Renal pelvis (tissue), 12 donors: ENCODE measurements at places on chromosomes 5 and 9. TPM values are rescaled to one million over a fixed set of nuclear protein-coding genes. Genes with fewer than 3 reads are reported as not detected.

GRCh38 chr9:116453785-116454184 is 233.3 kb upstream of the TRIM32 start:
- DNase-seq: no peak

- DNase-seq: no peak
Observed at GRCh38 chr5:78102500-78102899, 192.0 kb downstream of the AP3B1 start.

DNA sequence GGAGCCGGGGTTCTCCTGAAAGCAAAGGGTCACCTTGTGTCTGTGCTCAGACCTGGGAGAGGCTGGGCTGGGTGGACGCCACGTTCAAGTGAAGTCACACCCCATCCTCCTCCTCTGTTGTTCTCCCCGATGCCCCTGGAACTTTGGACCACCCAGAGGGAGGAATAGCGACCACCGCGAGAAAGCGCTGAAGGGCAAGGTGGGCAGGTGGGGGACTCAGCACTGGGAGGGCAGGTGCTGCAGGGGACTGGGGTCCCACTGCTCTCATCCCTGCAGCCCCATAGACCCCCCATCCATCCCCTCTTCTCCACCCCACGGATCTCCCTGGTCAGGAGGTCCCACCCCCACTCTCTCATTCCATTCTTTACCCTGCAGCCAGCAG is 48.8 kb upstream of the COL5A1 start:
- DNase-seq: no peak

DNA sequence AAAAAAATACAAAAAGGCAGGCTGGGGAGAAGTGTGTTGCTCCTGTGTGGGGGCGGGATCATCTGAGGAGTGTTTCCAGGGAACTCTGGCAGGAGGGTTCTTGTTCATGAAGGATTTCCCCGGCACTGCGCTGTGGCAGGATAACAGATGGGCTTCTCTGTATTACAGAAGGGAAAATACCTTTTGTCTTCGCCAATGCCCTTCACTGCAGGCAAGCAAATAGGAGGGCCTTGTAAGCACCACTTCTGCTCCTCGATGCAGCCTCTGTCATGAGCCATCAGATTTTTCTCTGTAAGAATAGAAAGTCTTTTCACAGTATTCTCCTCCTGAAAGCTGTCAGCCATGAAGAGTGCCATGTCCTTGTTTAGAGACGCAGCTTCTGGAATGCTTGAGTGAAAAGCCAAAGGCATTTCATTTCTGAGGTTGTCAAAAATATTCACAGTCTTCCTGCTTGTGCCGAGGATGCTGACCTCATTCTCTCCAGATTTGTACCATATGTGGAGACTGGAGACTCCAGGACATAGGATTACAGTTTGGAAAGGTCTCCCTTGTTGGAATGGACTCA is 294.0 kb downstream of the YTHDC2 start:
- no peak for DNase-seq

- DNase-seq: no peak
Observed at GRCh38 chr5:132370971-132371602, 1.6 kb downstream of the SLC22A5 start.

GRCh38 chr5:150762211-150762610 is 3.4 kb upstream of the DCTN4 start:
- DNase-seq: no peak

The INSL6 gene
- 0.38 TPM for polyA plus RNA-seq

- no peak for DNase-seq
Observed at GRCh38 chr5:96054311-96055030, 92.8 kb upstream of the ELL2 start.

The FGFR4 gene
- 87.4 TPM for polyA plus RNA-seq

The CCL21 gene
- polyA plus RNA-seq: 50.9 TPM

GRCh38 chr9:94922098-94922607 is 195.7 kb downstream of the AOPEP start:
- no peak for DNase-seq

The NUTM2F gene
- polyA plus RNA-seq: not detected

- no peak for DNase-seq
Observed at GRCh38 chr9:16387382-16387781, 483.1 kb downstream of the BNC2 start.

DNA sequence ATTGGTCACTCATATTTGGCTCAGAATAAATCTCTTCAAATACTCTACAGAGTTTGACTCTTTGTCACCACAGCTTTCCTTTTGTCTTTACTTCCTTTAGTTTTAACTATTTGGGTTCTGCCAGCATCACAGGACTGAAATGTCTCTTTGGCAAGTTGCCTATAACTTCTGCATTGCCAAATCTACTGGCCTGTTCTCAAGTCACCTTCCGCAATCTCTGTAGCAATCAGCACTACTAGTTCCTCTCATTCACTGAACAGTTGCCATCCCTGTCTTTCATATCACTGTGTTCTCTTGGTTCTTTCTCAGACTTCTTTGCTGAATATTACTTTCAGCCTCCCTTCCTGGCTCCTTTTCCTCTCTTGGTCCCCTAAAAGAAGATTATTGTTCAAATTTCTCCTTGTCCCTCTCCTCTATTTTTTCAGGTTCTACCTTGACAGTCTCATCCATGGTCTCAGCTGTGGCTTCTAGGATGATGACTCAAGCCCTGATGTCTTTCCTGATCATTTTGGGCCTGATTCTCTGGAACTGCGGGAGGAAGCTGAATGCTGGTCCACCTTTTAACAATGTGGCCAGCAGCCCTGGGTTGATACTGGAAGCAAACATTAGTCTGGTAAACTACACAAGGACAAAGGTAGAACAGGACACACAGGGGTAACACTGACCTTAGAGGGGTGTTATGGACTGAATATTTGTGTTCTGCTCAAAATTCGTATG is 44.0 kb upstream of the LIFR start:
- DNase-seq: no peak

GRCh38 chr9:13122756-13123369 is 156.6 kb downstream of the MPDZ start:
- DNase-seq: no peak

GRCh38 chr5:172906888-172907287 is 52.3 kb upstream of the RPL26L1 start:
- no peak for DNase-seq

The ANKRD31 gene
- polyA plus RNA-seq: 0.66 TPM

DNA sequence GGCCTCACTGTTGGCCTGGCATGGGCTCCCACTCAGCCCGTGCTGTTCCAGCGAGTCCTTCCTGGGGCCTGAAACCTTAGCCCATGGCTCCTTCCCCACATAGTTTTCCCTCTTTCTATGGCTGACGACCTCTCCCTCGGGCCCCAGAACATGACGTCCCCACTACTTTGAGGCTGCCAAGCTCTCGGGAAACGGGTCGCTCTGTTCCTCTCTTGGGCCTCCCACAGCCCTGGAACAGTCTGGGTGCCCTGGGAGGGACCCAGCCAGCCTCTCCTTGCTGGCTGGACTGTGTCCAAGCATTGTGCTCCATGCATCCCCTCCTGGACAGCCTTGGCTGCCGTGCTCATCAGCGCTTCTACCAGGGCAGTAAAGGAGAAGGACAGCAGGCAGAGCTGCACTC is 118.3 kb downstream of the SYK start:
- DNase-seq: no peak

GRCh38 chr9:23015557-23015956 is 568.9 kb downstream of the DMRTA1 start:
- no peak for DNase-seq

The TMEM174 gene
- 15.7 TPM for polyA plus RNA-seq

GRCh38 chr5:66142417-66142816 is 1.7 kb upstream of the SREK1 start:
- no peak for DNase-seq

- no peak for DNase-seq
Observed at GRCh38 chr5:40374853-40375252, 304.9 kb upstream of the PTGER4 start.

The C5orf46 gene
- not detected for polyA plus RNA-seq

GRCh38 chr9:101693546-101694336 is 44.7 kb downstream of the GRIN3A start:
- no peak for DNase-seq

GRCh38 chr5:169971780-169972179 is 8.5 kb downstream of the INSYN2B start:
- DNase-seq: no peak

GRCh38 chr5:34913072-34913471 is 2.2 kb downstream of the RAD1 start:
- no peak for DNase-seq

DNA sequence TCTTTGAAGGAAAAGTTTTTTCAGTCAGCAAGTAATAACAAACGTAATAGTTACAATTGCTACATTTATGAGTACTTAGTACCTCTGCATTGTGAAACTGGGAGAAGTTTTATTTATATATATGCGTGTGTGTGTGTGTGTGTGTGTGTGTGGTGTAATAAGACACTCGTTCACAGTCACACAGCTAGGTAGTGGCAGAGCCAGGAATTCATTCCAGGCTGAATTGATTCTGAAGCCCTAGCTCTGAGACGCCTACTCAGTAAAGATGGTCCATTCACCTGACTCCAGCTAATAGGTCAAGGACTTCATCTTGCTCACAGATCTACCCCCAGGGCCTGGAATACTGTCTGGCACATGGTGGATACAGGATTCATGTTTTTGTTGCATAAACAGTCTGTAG is 13.6 kb upstream of the CAST start:
- no peak for DNase-seq

The LRRC70 gene
- polyA plus RNA-seq: 5.1 TPM

- DNase-seq: no peak
Observed at GRCh38 chr9:4923580-4924544, 61.2 kb upstream of the JAK2 start.

- DNase-seq: no peak
Observed at GRCh38 chr9:70165006-70165602, 93.7 kb upstream of the SMC5 start.

- no peak for DNase-seq
Observed at GRCh38 chr9:99873531-99873930, 32.9 kb upstream of the STX17 start.

GRCh38 chr9:126546036-126546435 is 67.7 kb upstream of the LMX1B start:
- no peak for DNase-seq

GRCh38 chr9:97508852-97509251 is 7.4 kb downstream of the TMOD1 start:
- no peak for DNase-seq

DNA sequence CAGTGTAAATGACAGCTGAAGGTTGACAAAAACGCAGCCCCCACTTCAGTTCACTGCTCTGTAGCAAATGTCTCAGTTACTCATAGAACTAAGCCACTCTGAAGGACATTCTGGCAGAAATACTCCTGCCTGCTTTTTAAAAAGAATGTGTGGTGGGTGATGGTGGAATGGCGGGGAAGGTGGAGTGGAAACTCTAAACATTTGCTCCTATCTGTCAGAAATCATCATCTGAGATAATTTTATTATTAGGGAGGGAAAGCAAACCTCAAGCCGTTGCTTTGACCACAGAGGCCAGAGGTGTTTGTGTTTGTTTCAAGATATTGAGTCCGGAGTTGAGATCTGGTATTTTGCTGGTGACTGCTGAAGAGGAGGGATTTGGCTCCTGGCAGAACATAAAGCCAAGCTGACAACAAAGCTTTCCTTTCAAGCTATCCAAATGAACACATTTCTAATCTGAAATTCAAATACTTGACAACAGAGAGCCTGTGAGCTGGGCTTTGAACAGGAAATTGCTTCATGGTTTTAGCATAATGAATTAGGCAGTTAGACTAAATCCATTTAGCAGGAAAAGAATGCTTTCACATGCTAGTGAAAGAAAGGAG is 362.7 kb downstream of the CSNK1G3 start:
- DNase-seq: no peak

GRCh38 chr5:13957032-13957645 is 12.7 kb upstream of the DNAH5 start:
- DNase-seq: peak; percentile 57

The VPS13A gene
- polyA plus RNA-seq: 42.1 TPM

DNA sequence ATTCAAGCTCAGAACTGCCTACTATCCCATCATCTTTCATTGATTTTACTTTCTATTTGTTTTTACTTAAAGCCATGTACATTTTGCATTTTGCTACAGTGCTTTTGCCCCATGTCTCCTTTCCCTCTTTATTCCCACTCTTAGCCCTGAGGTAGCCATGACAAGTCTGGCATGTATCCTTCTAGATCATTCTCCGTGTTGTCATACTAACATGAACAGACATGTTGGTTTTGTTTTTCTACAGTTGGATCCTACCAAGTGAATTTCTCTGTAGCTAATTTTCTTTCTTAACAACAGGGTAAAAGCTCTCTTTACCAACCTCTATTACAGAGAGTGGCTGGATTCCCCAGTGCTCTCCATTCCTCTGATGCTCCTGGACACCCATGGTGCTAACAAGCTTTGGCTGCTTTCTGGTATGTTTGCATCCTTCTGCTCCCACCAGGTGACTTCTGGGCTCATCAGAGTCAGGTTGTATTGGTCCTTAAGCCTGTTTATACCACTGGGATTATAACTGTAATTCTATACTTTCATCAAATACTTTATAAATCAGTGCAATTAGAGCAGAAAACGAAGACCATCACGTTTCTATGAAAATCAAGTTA is 38.8 kb upstream of the BOD1 start:
- no peak for DNase-seq

The CD14 gene
- polyA plus RNA-seq: 10.6 TPM

The HSPA9 gene
- 280 TPM for polyA plus RNA-seq

GRCh38 chr5:143349177-143349576 is 54.3 kb downstream of the NR3C1 start:
- DNase-seq: no peak

The DMRT2 gene
- 3.5 TPM for polyA plus RNA-seq

The GNA14 gene
- polyA plus RNA-seq: 13.6 TPM

The SYNPO gene
- 111 TPM for polyA plus RNA-seq

DNA sequence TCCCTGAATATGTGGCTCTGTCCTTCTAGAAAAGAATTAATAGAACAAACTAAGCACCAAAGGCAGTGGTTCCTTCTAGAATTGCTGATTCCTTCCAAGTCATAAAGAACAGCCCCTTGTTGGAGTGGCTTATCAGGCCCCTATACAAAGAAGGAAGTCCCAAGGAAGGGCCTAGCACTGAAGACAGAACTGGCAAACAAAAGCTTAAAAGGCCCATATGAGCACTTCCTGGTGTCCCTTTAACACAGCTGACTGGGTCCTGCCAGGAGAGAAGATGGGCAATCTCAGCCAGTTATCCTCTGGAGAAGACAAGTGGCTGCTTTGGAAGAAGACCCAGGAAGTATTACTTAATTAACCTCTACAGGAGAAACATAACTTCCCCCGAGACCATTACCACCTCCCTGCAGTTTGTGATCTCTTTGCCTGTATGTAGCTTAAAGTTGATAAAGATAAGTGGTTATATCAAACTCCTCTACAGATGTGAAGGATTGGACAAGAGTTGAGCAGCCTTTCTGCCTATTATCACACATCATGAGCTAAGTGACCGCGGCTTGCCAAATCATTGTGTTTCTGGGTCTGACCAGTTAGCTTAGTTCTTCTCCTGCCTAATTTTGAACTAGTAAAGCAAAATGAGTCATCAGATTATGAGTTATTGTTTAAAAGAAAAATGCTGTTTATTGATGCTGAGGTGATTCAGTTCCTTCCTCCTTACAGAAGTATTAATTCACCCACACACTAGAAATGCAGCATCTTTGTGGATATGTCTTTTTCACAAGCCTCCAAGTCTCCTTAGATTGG is 13.3 kb upstream of the STING1 start:
- DNase-seq: no peak

GRCh38 chr5:116453988-116454411 is 120.6 kb downstream of the SEMA6A start:
- no peak for DNase-seq

The UCK1 gene
- 43.8 TPM for polyA plus RNA-seq

- peak; percentile 80 for DNase-seq
Observed at GRCh38 chr9:35258660-35259474, 97.1 kb downstream of the UNC13B start.

The FABP6 gene
- polyA plus RNA-seq: 0.40 TPM
